IMR-90 (cell line): ENCODE measurements at places on chromosomes 6 and 20. TPM values are rescaled to one million over a fixed set of nuclear protein-coding genes. Genes with fewer than 3 reads are reported as not detected.
A peak's percentile ranks its signal among the peaks of the same experiment; 100 is the strongest.

The OPN5 gene
- not detected in 2 replicates for polyA plus RNA-seq

The CLVS2 gene
- polyA plus RNA-seq, result 0.02 TPM in 1 of 2 replicates, not detected in the other

The DEFB124 gene
- not detected in 2 replicates for polyA plus RNA-seq

The C6orf15 gene
- not detected in 2 replicates for polyA plus RNA-seq

The SYTL3 gene
- polyA plus RNA-seq, result 2.8 and 2.9 TPM in 2 replicates

The CYP39A1 gene
- 0.03 TPM in 1 of 2 replicates, not detected in the other for polyA plus RNA-seq

The OPRM1 gene
- polyA plus RNA-seq, result not detected in 2 replicates

The APCDD1L gene
- 18.0 and 18.3 TPM in 2 replicates for polyA plus RNA-seq

The ALDH5A1 gene
- 0.46 and 0.48 TPM in 2 replicates for polyA plus RNA-seq

The BPIFA1 gene
- not detected in 2 replicates for polyA plus RNA-seq

DNA sequence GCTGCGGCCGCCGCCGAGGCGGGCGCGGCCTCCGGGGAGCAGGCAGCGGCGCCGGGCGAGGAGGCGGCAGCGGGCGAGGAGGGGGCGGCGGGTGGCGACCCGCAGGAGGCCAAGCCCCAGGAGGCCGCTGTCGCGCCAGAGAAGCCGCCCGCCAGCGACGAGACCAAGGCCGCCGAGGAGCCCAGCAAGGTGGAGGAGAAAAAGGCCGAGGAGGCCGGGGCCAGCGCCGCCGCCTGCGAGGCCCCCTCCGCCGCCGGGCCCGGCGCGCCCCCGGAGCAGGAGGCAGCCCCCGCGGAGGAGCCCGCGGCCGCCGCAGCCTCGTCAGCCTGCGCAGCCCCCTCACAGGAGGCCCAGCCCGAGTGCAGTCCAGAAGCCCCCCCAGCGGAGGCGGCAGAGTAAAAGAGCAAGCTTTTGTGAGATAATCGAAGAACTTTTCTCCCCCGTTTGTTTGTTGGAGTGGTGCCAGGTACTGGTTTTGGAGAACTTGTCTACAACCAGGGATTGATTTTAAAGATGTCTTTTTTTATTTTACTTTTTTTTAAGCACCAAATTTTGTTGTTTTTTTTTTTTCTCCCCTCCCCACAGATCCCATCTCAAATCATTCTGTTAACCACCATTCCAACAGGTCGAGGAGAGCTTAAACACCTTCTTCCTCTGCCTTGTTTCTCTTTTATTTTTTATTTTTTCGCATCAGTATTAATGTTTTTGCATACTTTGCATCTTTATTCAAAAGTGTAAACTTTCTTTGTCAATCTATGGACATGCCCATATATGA is 3.2 kb downstream of the MARCKS start:
- peak; percentile 45 for DNase-seq
- H3K4me1 ChIP-seq, result no peaks in the 10 kb centered on the region
- H3K27ac ChIP-seq, result peak overlapping the region; percentile 94
- H3K4me3 ChIP-seq, result peak overlapping the region; percentile 95
- H3K27me3 ChIP-seq, result no peaks in the 10 kb centered on the region

DNA sequence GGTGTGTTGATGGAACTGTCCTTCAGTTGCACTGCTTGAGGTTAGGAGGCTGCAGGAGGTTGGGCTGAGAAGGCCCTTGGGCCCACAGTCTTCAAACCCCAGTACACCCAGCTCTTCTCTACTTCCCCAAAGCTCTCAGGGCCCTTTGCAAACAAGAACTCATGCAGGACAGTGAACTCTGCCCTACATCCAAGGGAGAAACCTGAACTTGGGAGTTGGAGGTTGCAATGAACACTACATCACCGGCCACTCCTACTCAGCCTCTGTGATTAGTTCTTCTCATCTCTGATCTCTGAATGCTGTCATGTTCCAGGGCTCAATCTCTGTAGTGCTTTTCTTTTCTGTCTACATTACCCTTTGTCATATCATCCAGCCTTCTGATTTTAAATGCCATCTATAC is 148.5 kb upstream of the PDE7B start:
- DNase-seq, result no peak
- H3K4me3 ChIP-seq, result no peak overlapping the region
- no peak overlapping the region for H3K27ac ChIP-seq
- no peaks in the 10 kb centered on the region for H3K27me3 ChIP-seq
- no peaks in the 10 kb centered on the region for H3K36me3 ChIP-seq

- peak; percentile 34 for DNase-seq
Observed at GRCh38 chr6:141521440-141521839, 611.3 kb upstream of the GJE1 start.

DNA sequence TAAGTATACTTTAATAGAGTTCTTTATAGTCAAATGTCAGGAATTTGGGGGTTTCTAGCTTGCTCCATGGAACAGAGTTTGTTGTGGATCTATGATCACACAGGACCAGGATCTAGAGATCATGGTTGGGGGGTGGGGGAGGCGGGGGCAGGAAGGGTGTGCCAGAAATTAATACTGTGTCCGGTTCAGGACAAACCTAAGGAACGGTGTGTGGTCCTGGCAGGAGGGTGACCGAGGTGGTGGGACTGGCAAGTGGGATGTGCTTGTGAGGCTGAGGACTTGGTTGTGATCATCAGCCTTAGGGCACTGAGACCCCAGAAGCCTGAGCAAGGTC is 27.9 kb downstream of the GSTA3 start:
- no peak overlapping the region for H3K27ac ChIP-seq
- peaks cover 7% of the 10 kb centered on the region for H3K4me1 ChIP-seq
- H3K4me3 ChIP-seq, result no peak overlapping the region

- H3K27me3 ChIP-seq, result no peaks in the 10 kb centered on the region
- H3K36me3 ChIP-seq, result peaks cover 1% of the 10 kb centered on the region; the same call in 1 of the 2 replicates
- DNase-seq, result peak; percentile 53
- no peak overlapping the region for H3K27ac ChIP-seq
- no peaks in the 10 kb centered on the region for H3K4me1 ChIP-seq
- no peak overlapping the region for H3K4me3 ChIP-seq
Observed at GRCh38 chr6:130026859-130027258, 8.5 kb downstream of the L3MBTL3 start.

- no peak overlapping the region for H3K4me3 ChIP-seq
- peaks cover 32% of the 10 kb centered on the region for H3K27me3 ChIP-seq
- no peaks in the 10 kb centered on the region for H3K36me3 ChIP-seq
- peak; percentile 51 for DNase-seq
- H3K27ac ChIP-seq, result no peak overlapping the region
Observed at GRCh38 chr6:149268768-149269167, 48.7 kb upstream of the TAB2 start.

GRCh38 chr6:3247255-3248146 is 11.2 kb upstream of the PSMG4 start:
- DNase-seq, result peak; percentile 97
- no peaks in the 10 kb centered on the region for H3K36me3 ChIP-seq
- H3K4me3 ChIP-seq, result peak overlapping the region; percentile 20; the same call in 1 of the 2 replicates
- H3K27me3 ChIP-seq, result no peaks in the 10 kb centered on the region
- H3K4me1 ChIP-seq, result peaks cover 13% of the 10 kb centered on the region
